Cardiac muscle cell (in vitro differentiated cells and primary cell): ENCODE measurements at places on chromosomes 6 and 20. TPM values are rescaled to one million over a fixed set of nuclear protein-coding genes. Genes with fewer than 3 reads are reported as not detected.
A peak's percentile ranks its signal among the peaks of the same experiment; 100 is the strongest.

The ZGPAT gene
- polyA plus RNA-seq = 30.0 and 37.5 TPM in 2 replicates

DNA sequence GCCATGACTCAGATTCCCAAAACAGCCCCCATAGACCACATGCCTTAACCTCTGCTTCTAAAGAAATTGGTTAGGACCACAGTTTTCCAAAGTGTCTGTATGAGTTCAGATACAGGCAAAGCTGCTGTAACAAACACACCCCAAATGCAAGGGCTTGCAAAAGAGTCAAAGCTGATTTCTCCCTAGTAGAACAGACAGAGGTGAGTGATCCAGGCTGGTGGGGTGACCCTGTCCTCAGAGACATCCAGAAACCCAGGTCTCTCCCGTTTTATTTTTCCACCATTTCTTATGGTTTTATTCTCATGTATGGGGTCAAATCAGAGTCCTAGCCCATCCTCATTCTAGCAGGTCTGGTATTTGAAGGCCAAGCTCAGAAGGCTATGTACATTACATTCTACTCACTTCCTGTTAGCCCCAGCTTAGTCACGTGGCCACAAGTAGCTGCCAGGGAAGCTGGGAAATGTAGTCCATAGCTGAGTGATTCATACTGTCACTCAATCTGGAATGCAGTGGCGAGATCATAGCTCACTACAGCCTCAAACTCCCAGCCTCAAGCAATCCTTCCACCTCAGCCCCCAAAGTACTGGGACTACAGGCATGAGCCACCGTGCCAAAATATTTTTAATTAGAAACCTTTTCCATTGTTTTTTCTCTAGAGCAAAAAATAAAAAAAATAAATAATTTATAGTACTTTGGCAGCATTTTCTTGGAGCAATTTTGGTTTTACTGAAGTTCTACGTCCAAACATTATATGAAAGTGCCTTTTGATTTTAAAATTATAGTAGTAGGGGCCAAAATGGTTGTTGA, 175.2 kb downstream of the ZMYND8 start:
- DNase-seq = no peak

DNA sequence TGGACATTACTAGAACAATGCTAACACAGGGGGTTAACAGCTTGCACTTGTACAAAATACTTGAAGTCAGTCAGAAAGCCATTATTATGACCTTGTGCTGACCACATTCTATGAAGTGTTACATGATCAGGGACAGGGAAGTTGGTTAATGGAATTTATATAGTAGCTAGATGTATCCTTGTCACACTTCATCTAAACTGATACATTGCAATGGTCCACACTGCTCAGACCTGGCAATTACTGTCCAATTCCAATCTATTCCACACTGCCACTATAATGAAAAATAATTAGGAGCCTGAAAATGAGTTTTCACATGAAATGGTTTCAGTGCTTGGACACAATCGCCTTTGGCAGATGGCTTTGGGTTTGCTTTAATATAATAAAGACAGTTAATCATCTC, 850.8 kb downstream of the EPHA7 start:
- DNase-seq = peak; percentile 14

The TRERF1 gene
- polyA plus RNA-seq = 6.4 and 7.6 TPM in 2 replicates

The EYS gene
- polyA plus RNA-seq = 0.15 and 0.21 TPM in 2 replicates

DNA sequence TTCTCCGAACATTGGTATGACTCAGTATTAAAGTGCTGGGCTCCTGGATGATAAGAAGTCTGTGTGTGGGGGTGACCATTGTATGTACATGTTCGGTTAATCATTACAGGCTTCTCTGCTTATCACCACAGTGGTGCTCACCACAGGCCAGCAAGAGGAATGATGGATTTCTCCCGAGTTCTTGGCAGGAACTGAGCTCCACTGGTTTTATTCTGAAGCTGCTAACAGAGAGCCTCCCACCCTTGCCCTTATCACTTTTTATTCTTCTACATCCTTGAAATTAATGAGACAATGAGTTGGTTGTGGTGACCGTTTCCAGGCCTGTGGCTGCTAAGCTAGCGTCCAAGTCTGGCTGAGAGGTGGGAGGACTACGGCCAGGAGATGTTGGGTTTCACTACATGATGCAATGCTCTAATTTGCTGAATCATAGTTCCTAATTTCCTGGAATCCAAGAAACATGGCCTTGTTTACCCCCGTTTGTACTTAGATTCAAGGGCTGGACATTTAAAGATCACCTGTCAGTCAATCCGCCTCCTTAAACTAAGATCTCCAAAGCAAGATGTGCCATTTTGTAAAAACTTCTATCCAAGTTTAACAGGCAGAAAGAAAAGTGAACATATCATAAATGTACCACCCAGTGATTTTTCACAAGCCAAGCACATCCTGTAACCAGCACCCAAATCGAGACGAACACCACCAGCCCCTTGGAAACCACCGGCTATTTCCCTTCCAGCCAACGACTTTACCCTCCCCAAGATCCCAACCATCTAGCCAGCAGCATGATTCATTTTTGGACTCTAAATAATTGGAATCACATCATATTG, 172.5 kb downstream of the FOXA2 start:
- DNase-seq = peak; percentile 97

The RSPH4A gene
- polyA plus RNA-seq = 0.26 and 0.81 TPM in 2 replicates

DNA sequence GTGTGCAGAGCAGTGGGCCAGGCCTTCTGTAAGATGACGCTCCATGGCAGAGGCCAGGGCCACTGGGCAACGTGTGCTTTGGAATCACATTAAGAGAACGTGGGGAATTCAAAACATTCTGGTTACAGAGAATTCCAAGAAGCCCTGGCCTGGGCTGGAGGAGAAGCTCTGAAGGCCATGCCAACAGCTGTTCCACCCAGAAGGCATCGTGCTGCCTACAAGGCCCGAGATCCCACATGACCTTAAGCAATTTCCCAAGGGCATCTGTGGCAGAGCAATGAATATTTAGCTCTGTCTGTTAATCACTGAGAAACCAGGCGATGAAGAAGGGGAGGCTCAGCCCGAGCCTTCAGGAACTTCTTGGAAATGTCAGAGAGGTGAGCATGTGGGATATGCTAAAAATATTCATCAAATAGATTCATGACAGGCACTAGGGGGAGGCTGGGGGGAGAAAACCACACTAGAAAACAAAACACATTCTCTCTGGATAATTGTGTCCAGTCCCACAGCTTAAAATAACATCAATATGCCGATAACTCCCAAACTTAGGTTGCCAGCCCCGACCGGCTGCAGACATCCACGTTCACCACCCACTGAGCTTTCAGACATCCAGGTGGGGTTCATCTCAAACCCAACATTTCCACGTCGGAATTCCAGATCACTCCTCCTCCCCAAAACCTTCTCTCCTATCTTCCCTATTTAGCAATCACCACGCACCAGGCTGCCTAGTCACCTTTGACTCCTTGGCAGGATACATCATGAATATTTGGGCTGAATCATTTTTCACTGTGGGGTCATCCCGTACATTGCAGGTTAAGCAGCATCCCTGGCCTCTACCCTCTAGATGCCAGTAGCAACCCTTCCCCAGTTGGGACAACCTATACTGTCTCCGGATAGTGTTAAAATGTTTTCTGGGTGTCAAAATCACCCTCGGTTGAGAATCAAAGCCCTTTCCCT, 6.6 kb downstream of the SULF2 start:
- DNase-seq = peak; percentile 16
